ENCODE measurements at places on chromosomes 6 and 20.

- DNase-seq = no peak
These were observed 15.6 kb downstream of the PPP1R10 start for GRCh38 chr6:30601436-30601814.

DNA sequence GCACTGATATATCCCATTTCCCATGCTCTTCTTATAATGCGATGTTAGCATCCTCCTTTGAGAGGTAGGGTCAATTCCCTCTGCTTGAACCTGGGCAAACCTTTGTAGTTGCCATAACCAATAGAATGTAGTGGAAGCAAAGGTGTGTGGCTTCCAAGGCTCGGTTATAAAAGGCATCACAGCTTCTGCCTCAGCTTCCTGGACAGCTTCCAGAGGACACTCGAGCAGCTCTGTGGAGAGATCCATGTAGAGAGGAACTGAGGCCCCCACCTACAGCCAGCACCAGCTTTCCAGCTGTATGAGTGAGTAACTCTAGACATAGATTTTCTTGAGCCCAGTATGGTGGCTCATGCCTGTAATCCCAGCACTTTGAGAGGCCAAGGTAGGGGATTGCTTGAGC lies 36.7 kb downstream of the FGD2 start:
- DNase-seq = no peak

DNA sequence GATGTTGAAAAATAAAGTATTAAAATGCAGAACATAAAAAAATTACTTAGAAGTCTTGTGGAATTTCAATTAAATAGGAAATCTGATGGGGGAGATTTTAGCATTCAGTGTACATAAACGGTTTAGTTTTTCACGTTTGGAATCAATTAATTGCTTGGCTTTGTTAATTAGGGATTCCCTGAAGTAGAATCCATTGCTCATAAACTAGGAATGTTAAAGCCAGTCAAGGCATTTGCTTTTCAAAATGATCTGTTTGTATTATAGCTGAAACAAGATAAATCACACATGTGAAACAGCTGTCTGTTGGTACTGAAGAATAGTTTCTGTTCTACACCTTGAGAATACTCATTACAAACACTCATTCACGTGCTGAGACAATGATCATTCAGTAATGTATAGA lies 297.9 kb downstream of the TBC1D7 start:
- no peak for DNase-seq

DNA sequence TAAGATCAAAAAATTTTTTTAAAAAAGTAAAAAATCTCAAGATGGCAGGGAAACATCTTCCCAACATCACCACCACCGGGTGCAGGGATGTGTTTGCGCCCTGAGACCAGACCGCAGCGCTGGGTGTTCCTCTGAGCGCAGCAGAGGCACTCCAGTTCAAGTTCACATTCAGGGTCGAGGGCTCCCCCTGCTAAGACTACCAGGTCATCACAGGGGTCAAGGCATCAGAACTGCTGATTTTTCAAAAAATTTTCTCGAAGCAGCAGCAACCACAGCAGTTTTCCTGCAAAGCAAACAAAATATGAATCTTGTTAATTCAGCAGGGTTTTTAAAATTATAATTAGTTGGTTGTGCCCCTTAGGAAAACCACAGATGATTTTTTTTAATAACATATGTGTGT lies 83.1 kb downstream of the MYLK4 start:
- no peak for DNase-seq

- DNase-seq = no peak
These were observed 108.4 kb downstream of the RTN4IP1 start for GRCh38 chr6:106520711-106521401.

DNA sequence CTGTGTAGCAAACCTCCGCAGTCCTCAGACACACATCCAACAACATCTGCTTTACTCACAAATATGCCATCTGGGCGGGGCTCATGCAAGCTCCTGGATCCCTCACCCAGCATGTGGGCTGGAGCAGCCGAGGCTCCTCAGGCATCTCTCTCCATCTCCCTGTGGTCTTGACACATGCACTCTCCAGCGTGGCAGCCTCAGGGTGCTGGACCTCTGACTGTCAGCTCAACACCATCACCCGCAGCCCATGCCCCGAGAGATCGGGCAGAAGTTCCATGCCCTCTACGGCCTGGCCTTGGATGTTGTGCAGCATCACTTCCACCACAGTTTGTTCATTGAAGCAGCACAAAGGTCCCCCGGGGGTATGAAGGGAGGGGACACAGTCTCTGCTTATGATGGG lies 32.6 kb upstream of the CD93 start:
- no peak for DNase-seq

DNA sequence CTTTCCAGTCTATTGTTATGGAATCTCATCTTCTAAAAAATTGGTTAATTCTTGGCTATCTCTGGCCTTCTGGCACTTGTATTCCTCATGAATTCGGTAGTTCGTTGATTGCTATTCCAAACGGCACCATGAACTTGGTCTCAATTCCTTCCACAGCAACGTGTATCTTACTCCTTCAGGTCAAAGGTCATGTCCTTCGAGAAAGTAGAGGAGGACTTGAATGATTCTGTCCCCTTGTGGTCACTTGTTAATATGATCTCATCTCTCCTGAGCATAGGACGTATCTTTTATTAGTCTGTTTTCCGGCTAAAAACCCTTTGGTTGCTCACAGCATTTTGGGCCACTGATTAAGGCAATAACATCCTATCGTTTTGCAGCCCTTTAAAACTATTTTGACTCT lies 9.4 kb downstream of the TLDC2 start:
- DNase-seq = no peak

GRCh38 chr6:3176562-3177355 lies 19.4 kb upstream of the TUBB2A start:
- no peak for DNase-seq

DNA sequence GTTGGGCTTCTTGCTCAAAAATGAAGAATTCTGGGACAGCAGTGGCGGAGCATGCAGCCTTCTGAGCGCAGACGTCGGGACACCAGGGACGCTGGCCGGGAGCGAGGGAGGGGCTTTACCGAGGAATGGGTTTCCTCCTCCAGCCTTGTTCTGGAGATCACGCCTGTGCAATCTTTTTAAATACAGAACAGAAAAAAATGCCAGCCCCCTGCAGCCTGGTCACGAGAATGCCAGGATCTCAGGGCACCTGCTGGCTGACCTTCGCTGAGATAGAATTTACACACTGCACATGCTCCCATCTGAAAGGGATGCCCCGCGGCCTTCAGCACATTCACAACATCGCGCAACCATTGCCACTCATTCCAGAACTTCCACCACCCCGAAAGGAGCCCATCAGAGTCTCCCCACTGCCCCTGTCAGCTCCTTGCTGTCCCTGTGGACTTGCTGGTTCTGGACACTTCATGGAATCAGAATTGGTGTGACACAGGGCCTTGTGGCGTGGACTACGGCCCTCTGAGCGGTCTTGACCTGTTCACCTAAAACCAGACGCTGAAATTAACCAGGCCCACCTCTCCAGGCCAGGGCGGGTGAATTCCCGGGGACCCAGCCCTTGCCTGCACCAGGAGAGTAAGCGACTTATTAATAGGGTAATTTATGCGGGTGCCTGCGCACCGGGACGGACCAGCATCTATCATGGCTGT lies 20.6 kb upstream of the BHLHE23 start:
- DNase-seq = no peak

DNA sequence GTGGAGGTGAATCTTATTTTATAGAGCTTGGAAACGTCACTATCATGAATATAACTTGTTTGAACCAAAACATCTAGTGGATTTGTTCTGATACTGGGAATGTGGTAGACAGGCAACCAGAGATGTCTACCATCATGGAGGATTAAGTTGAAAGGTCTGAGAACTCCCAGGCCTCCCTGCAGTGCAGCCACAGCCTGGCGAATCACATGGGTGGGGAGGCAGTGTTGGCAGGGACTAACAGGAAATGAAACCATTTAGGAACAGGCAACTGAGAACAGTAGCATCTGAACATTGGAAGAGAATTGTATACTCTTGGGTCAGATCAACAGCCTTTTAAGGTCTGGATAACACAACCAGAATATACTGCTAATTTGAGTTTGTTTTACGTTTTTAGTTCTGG lies 22.3 kb upstream of the CEP162 start:
- DNase-seq = no peak

DNA sequence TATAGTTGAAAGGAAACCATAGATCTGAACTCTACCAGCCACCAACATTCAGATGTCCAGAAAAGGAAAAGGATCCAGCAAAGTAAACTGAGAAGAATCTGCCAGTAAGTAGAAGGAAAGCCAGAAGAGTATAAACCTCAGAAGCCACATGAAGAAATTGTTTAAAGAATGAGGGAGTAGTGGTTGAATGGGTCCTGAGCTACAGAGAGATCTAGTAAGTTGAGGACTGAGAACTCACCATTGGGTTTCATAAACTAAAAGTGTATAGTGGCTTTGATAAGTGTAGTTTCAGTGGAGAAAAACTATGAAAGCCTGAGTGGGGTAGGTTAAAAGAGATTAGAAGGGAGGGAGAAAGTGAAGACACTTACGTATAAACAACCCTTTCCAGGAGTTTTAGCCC lies 32.0 kb upstream of the SUMO4 start:
- no peak for DNase-seq

GRCh38 chr20:41258474-41258873 lies 59.1 kb downstream of the ZHX3 start:
- no peak for DNase-seq

DNA sequence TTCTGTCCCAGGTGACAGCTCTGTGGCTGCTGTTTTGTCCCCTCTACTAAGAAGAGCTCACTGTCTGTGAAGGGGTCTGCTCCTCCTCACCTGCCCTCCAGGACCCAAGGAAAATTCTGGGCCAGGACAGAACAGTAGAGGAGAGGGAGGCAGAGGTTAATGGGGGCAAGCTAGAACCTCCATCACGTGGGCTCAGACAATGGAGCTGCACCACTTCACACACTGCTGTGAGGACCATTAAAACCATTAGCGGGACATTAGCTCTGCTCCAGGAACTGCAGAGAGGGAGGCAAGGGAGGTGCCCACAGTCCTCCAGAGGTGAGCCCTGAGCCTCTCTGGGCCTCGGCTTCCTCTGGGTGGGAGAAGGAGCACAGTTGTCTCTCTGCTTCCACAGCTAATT lies 78.4 kb downstream of the NOL4L start:
- DNase-seq = no peak

DNA sequence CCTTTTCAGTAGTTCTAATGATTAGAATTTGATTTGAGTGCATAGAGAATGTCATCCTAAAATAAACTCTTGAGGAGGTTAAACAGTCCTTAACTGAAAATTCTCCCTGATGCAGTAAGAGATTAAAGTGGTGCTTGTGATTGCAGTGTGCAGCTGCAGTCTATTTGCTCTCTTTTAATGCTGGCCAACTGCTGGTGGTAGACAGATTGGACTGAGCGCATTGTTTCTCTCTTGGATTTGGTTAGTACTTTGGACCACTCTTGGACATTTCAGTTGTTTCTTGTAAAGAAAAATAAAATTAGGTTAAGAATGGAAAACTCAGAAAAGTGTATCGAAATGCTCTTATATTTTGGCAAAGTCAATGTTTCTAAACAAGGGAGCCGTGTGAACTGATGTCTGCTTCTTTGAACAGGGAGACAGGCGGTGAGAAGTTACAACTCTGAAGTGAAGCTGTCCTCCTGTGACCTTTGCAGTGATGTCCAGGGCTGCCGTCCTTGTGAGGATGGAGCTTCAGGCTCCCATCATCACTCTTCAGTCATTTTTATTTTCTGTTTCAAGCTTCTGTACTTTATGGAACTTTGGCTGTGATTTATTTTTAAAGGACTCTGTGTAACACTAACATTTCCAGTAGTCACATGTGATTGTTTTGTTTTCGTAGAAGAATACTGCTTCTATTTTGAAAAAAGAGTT lies 127.2 kb downstream of the CD109 start:
- no peak for DNase-seq

DNA sequence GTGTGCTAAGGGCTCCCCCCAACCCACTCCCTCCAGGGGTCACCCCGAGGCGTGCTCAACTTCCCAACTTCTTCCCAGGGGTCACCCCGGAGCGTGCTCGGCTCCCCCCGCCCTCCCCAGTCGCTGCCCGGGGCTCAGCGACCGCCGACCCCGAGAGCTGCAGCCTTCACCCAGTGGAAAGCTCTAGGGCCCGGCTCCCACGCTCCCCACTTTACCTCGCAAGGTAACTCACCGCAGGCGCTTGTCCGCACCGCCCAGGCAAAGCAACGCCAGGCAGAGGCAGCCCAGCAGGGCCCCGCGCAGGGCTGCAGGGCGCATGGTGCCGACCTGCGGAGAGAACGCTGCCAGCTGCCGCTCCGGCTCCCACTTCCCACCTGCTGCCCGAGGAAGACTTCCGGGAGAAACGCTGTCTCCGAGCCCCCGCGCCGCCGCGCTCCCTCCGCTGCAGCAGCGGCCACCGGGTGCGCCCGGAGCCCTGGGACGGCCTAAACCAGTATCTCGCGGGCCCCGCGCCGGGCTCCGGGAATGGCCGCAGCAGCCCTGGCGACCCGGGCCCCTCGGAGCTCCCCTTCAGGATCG lies 396 bp downstream of the RNASET2 start:
- no peak for DNase-seq
